Astrocyte of the hippocampus (primary cell): ENCODE measurements at places on chromosomes 13 and 19.
A peak's percentile ranks its signal among the peaks of the same experiment; 100 is the strongest.

GRCh38 chr13:58989556-58989955 lies 1174.2 kb downstream of the DIAPH3 start:
- no peak for DNase-seq

- DNase-seq, result peak; percentile 68
Observed at GRCh38 chr13:29743201-29743786, 107.1 kb downstream of the UBL3 start.

GRCh38 chr19:7925171-7925851 lies 624 bp downstream of the CTXN1 start:
- DNase-seq, result peak; percentile 93

DNA sequence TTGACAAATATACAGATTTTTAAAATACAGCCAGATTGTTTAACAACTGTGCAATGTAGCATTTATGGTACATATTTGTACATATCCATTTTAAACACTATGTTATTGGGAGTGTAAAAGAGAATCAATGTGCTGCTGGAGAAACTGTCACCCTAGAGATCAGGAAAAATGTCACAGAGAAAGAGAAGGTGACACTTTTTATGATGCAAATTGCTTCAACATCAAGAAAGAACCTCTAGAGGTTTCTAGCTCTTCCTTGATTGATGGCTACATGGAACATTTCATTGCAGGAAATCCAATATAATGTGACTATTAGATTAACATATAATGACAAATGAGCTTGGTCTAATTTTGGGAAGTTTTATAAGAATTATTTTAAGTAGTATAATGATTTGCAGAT lies 1491.2 kb upstream of the PCDH20 start:
- no peak for DNase-seq

DNA sequence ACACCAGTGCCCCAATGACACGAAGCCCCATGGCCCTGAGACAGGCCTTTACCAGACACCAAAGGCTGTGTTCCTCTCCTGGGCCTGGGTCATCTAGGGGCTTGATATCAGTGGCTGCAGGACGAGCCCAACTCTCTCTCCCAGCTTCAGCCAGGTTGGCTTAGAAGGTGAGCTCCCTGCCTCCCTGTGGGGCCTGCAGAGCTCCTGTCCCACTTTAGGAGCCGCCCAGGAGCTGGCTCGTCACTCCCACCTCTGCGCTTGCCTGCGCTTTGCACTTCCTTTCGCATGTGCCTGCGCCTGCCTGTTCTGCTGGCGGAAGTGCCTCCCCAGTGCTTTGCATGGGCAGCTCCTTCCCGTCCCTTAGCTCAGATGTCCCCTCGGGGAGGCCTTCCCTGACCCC lies 4.9 kb downstream of the CALM3 start:
- no peak for DNase-seq

DNA sequence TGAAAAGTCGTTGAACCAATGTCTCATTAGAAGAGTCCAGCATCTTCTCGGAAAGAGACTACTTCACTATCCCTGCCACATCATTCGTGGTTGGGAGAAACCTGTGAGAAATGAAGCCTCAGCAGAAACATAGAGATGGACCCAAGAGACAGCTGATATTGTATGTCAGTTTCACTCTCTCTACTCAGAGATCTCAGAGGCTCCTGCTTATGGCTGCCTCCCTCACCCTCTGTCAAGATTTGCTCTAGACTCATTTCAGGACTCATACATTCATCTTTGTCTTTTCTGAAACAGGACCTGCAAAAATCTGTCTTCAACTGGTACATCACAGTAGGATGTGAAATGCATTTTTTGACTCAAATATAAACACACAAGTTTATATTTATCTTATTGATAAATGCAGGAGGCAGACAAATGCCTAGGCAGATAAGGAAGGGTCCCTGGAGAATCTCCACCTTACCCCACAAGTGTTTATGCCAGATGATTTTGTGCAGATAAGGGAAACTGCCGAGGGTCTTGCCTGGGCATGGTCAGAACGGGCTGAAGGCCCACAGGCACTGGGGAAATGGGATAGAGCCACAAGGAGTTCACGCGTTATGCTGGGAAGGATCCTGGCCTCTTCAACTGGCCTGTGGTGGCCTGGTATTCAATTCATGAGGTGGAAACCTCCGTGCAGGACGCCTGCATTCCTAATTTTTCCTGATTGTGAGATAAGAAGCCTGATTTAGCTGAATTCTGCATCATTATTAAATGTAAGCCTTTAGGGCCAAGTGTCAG lies 1834.0 kb upstream of the PCDH20 start:
- no peak for DNase-seq

- DNase-seq, result peak; percentile 20
Observed at GRCh38 chr13:40087091-40088002, 431.9 kb downstream of the COG6 start.

DNA sequence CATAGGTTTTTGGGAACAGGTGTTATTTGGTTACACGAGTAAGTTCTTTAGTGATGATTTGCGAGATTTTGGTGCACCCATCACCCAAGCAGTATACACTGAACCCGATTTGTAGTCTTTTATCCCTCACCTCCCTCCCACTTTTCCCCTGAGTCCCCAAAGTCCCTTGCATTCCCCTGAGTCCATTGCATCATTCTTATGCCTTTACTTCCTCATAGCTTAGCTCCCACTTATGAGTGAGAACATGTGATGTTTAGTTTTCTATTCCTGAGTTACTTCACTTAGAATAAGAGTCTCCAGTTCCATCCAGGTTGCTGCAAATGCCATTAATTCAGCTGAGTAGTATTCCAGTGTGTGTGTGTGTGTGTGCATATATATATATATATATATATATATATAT lies 97.2 kb upstream of the EDNRB start:
- DNase-seq, result no peak

GRCh38 chr13:45103449-45103848 lies 16.9 kb upstream of the GTF2F2 start:
- DNase-seq, result no peak

DNA sequence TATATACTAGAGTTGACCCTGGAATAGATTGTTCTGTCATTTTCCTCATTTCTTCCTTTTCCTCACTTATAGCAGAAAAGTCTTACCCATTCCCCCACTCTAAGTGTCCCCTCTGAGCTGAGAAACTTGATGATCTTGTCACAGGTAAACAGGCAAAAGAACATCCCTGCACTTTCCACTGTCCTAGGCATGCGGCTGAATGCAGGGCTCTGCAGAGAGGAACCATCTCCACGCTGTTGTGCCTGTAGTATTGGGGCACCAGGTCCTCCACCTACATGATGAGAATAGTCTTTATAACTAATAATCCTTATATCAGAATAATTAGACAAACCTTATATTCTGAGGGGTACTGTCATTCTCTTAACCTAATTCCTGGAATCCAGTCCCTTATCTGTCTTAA lies 211.3 kb downstream of the RBM26 start:
- DNase-seq, result no peak

DNA sequence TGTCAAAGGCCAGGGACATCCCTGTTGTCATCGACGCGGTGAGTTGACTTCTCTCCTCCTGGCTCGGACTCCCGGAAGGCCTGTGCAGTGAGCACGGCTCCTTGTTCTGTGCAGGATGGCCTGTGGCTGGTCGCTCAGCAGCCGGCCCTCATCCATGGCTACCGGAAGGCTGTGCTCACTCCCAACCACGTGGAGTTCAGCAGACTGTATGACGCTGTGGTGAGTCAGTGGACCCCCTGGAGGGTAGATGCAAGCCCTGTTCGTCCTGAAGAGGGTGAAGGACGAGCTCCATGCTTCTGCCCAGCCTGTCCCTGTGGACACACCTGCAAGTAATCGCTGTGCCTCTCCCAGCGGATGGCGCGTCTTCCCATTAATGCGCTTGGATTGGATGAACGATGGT lies 19.2 kb downstream of the NAXD start:
- peak; percentile 82 for DNase-seq

DNA sequence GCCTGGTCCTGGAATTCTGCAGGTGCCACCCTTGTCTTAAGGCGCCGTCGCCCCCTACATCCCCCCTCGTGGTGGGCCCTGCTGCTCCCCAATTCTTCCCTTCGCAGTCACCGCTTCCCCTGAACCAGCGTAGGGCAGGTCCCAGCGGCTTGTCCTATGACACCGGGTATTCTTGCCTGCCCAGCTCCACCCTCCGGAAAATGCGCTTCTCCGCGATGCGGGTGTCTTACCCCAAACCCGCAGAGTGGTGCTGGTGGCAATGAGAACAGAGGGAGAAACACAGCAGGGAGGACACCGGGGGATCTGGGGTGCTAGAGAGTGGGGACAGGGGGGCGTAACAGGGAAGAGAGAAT lies 9.0 kb downstream of the ZNF808 start:
- DNase-seq, result no peak

DNA sequence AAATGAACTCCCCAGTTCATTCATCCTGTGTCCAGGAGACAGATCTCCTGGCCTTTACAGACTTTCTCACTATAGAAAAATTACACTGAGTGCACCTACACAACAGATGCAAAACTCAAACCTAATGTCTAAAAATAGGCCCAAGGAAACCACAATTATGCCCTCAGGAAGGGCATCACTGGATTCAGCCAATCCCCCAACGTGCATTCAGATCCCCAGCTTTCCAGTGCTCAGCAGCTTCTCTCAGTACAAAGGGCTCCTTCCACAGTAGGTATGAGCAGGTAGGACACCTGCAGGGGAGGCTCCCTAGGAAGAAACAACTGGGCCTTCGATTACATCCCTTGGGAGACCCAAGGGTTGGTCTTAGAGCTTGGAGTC lies 2.1 kb downstream of the ZNF709 start:
- peak; percentile 19 for DNase-seq

- DNase-seq, result no peak
Observed at GRCh38 chr13:80444240-80445015, 103.5 kb upstream of the SPRY2 start.

GRCh38 chr19:54420068-54420382 lies 4.8 kb downstream of the TTYH1 start:
- DNase-seq, result no peak

GRCh38 chr13:94339116-94339687 lies 140.3 kb downstream of the DCT start:
- DNase-seq, result no peak

GRCh38 chr19:8608941-8609278 lies 1.6 kb downstream of the ADAMTS10 start:
- DNase-seq, result no peak

- DNase-seq, result no peak
Observed at GRCh38 chr19:2579678-2580280, 103.9 kb downstream of the GADD45B start.

GRCh38 chr13:99642006-99642405 lies 140.7 kb downstream of the TM9SF2 start:
- no peak for DNase-seq

GRCh38 chr13:59451236-59451635 lies 712.5 kb downstream of the DIAPH3 start:
- DNase-seq, result no peak

DNA sequence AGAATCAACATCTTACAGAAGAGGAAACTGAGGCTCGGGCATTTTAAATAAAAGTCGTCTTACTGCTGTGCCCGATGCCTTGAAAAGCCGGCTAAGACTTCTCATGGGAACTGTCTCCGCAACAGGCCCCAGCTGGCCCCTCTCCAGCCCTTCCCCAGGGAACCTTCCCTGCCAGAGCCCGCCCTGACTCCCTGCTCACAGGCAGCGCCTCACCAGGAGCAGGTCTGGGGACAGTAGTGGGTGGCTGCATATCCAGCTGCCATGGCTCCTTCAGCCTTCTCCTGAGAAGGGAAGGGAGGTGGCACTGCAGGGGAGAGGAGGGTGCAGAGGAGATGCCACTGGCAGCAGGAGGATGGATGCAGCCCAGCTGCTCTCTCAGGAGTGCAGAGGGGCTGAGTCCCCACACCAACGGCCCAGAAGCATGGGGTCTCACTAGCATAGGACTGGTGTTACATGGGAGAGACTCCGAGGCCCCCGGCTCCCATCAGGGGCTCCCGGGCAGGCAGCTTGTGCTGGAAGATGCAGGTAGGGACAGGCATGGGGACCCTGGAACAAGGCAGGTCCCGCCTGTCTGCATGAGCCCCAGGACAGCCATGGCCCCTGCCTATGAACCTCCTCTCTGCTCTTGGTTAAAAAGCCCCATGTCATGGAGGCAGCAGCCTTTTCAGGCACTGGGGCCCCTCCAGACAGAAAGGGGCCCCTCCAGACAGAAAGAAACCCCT lies 216.4 kb upstream of the SGCG start:
- DNase-seq, result no peak

- DNase-seq, result no peak
Observed at GRCh38 chr13:89903115-89903514, 1444.4 kb upstream of the MIR17HG start.

- DNase-seq, result no peak
Observed at GRCh38 chr13:48853728-48854102, 122.0 kb upstream of the FNDC3A start.

GRCh38 chr13:95323930-95324662 lies 22.8 kb upstream of the ABCC4 start:
- DNase-seq, result peak; percentile 18

- DNase-seq, result no peak
Observed at GRCh38 chr13:95620825-95621498, 23.5 kb downstream of the DZIP1 start.

- peak; percentile 21 for DNase-seq
Observed at GRCh38 chr13:41457589-41458186, 338 bp downstream of the RGCC start.

DNA sequence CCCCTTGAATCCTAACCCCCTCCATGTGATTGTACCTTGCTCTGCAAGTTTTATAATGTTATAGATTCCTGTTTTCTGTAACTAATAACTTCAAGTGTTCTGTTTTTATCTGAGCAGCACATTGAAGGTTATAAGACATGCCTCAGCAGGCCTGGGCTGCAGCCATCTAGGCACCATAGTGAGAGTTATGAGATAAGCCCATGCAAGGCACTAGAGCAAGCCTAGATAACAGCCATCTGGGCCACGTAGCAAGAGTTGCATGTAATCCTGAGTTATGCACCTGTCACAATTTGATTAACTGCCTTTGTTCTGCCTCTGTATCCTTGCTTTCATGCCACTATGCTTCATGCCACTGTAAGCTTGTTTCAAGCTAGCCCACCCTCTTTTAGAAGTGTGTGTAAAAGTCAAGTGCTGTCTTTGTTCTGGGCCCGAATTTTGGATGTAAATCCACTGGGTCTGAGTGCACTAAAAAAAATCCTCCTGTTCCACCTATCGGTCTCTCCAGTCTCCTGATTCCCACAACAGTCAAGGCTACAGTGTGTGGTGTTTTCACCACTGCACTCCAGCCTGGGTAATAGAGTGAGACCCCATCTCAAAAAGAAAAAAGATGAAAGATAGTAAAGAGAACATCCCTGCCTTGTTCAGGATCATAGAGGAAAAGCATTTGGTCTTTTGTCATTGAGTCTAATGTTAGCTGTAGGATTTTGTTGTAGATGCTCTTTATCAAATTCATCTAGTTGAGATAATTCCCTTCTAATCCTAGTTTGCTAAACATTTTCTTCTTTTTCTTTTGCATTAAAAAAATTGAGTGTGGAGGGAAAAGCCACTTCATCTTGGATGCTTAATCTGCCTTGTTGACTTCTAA lies 16.0 kb upstream of the KBTBD6 start:
- no peak for DNase-seq

DNA sequence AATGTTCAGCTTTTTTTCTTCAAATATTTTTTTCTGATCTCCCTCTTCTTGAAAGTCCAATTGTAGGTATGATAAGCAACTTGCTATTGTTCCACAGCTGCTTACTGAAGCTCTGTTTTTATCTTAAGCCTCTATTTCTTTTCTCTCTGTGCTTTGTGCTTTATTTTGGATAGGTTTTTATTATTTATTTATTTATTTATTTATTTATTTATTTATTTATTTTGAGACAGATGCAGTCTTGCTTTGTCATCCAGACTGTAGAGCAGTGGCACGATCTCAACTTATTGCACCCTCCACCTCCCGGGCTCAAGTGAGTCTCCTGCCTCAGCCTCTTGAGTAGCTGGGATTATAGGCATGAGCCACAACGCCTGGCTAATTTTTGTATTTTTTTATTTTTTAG lies 199.4 kb downstream of the KLF12 start:
- DNase-seq, result no peak
